ENCODE measurements at places on chromosomes 16 and 17. TPM values are rescaled to one million over a fixed set of nuclear protein-coding genes. Genes with fewer than 3 reads are reported as not detected.

DNA sequence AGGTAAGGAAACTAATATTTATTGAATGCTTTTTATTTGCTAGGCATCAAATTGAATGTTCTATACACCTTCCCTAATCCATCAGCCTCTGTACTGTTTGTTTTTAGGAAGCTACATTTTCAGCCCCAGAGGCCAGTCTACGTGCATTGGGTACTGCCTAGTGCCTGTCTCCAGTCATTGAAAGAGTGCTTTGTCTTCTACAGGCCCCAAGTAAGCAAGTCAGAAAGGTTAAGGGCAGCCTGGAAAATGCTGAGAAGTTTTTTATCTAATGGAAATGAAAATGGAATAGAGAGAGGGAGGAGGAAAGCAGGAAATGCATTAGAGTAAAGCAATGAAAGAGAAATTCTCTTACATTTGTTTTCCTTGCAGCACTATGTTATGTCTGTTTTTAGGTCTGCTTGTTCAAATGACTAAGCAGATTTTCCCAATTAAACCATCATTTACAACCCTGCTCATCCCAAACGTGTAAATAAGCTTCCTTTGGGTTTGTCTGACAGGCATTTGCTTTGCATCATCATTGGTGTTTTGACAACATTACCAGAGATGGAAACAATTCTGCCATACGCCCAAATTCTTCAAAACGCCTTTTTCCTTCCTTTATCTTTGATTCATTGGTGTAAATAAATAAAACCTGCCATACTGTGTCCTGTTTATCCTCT is 116.0 kb upstream of the GOT2 start:
- DNase-seq: no peak

DNA sequence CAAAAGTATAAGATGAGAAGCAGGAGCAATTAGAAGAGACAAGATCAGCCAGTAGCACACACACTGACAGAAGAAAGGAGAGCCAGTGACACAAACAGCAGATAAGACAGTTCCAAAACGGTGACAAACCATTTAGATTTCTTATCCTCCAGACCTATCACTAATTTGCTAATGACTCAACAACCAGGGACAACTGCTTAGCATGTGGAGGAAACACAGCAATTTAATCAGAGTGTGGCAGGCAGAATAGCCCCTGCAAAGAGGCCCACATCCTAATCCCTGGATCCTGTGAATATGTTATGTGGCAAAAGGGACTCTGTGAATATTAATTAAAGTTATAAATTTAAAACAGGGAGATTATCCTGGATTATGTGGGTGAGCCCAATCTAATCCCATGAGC is 81.1 kb downstream of the CACNG1 start:
- DNase-seq: no peak

DNA sequence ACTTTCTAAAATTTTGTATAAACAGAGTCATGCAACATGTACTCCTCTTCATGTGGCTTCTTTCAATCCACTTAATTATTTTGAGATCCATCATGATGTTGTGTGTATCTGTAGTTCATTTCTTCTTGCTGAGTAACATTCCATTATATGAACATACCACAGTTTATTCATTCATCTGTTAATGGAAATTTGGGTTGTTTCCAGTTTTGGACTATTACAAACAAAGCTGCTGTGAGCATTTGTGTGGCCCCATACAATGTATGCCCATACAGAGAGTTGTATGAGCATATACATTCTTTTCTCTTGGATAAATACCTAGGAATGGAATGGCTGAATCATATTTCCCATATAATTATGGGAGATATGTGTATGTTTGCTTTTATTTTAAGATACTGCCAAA is 85.6 kb downstream of the CLEC16A start:
- no peak for DNase-seq

The TNFRSF13B gene
- not detected for total RNA-seq

The JUP gene
- 84.5 TPM for total RNA-seq
